ENCODE measurements at places on chromosomes 2 and 18.

DNA sequence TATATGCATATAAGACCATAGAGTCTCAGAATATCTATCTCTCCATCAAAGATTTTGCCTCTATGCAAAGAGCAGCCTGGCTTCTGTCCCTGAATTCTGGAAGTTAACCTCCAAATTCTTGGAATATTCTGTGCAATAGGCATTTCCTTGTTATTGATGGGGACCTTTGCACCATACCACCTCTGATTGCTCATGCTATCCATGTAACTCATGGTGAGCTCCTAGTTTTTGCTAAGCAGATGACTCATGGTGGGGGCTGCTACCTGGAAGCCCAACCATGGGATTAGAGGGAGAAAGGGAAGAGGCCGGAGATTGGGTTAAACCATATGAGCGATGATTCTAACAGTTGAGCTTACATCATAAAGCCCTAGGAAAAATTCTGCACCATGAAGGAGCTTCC lies 310.2 kb upstream of the FIGN start:
- DNase-seq, result no peak

DNA sequence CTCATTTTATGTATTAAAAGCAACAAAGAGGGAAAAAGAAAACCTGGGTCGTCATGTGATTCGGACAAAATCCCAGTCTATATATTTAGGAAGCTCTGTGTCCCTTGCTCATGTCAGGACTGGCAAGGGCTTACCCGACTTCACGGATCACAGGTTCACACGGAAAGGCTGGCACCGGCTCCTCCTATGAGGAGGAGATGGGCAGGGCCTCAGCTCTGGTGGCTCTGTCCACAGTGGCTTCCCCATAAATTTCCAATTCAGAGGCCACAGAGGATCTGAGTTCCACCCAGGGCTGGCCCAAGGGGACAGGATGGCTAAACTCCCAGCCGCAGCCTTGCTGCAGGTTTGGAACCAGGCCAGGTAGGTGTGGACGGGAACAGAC lies 186.8 kb downstream of the BCL2 start:
- no peak for DNase-seq

DNA sequence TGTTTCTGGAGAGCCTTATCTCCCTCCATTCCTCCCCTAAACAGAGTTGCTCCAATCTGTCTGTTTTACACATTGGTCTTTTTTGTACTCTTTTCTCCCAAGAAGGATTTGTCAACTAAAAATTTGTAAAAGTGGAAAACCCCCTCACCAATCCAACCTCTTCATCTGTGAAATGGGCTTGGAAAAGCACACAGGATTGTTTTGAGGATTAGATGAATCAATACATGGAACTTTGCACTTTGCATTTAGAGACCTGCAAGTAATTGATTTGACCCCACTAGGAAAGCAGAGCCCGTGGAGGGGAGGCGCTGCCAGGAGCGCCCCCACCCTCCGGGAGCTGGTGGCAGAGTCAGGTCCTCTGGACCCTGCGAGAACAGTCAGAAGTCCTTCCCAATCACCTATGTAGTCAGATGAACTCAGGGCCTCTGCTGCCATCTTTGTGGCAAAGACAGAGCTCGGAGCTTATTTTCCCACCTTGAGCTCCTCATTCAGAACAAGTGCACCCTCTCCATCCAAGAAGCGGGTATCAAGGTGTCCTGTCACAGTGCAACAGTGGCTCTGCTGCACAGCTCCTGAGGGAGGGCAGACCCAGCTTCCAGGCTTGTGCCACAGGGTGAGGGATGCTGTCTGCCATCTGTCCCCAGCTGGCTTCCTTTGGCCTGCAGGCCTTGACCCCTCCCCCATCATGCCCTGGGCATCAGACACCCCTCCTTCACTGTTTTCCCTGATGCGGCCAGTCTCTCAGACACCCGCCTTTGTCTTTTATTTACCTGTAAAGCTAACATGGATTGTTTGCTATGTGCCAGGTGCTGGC lies 1.7 kb upstream of the TMEM185B start:
- no peak for DNase-seq

DNA sequence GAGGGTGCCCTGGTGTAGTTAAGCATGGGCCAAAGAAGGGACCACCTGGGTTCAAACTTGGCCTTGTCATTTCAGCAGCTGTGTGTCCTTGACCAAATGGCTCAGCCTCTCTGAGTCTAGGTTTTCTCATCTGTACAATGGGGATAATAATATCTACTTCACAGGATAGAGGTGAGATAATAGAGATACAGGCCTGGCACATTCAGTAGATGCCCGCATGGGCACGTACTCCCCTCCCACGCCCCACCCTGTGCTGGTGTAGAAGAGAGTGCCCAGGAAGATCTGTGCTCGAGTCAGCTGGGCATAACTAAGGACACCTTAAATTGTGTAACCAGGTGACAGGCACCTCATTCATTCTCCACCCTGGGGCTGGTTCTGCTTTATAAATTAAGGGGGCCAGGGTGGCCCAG lies 8.4 kb upstream of the TMEM185B start:
- no peak for DNase-seq

DNA sequence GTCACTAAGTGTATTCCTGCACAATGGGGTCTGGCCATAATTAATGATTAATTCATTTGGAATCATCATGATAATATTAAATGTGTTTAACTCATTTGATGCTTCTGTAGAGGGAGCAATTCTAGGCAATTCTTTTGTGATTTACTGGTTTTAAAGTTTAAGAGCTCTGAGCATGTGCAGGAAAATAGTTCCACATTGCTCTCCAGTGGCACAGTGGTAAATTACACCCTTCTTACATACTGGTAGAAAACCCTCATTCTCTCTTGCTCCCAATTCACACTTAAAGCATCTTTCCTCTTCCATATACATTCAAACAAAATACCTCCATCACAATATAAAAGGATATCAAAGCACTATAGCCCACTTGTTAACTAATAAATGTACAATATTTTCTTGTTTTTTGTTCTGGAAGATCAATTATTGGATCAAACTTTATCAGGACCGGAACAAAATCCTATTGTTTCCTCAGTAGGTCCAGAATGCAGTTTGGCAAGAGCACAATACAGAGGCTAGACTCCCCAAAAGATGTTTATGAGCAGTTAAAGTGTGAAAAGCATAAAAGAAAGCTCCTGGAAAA lies 844.3 kb downstream of the MBD2 start:
- no peak for DNase-seq

DNA sequence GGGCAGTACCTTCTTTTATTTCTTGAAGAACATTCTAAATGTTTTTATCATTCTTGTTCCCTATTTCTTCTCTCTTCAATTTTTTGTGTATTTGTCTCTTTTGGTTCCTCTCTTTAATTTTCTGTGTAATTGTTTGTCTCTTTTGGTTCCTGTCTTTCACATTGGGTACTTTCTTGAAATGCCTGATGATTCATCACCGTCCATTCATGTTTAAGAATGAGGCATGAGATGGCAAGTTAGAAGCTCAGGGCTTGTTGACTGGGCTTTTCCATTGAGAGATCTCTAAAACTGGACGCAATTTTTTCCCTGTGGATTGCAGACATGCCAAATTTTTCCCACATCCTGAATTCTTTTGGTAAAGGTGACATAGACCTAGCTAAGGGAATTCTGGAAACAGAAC lies 33.7 kb upstream of the IL1R2 start:
- no peak for DNase-seq

GRCh38 chr2:138094031-138094430 lies 129.8 kb downstream of the HNMT start:
- DNase-seq, result no peak

DNA sequence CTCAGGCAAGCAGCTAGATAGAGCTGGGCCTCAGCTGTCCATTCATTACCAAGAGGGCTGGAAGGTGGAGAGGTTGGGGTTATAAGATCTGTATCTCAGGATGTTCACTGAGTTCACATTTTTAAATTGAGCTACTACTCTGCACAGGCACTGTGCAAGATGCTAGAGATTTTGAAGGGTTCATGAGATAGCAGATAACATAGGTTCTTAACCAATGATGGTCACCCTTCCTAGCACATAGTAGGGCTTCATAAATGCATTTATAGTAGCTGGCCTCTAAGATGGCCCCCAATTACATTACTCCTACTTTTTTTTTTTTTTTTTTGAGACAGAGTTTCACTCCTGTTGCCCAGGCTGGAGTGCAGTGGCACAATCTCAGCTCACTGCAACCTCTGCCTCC lies 79.7 kb downstream of the DDX1 start:
- DNase-seq, result no peak

DNA sequence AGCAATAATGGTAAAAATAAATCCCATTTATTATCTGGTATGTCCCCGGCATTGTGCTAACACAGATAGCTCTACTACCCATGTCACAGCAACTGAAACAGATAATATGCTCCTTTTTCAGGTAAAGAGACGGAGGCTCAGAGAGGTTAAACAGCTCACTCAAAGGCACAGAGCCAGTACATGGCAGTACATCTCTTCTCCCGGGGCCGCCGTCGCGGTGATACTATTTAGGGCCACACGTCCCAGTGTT lies 693 bp upstream of the PDK1 start:
- DNase-seq, result no peak

DNA sequence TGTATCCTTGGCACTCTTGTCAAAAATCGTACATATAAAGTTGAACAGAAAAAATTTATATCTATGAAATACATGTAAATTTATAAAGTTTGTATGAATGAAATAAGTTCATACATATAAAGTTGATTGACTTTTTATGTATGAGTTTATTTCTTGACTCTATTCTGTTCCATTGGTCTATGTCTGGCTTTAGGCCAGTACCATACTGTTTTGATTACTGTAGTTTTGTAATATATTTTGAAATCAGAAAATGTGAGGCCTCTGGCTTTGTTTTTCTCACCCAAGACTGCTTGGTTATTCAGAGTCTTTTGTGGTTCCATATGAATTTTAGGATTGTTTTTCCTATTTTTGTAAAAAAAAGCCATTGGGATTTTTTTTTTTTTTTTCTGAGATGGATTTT lies 41.8 kb upstream of the SP9 start:
- DNase-seq, result no peak

Measured in HL-60 (cell line).